ENCODE measurements at places on chromosomes 2 and 18. TPM values are rescaled to one million over a fixed set of nuclear protein-coding genes. Genes with fewer than 3 reads are reported as not detected.

The KIF5C gene
- 0.25 TPM for total RNA-seq

The SERPINB11 gene
- total RNA-seq, result not detected

The CARF gene
- total RNA-seq, result 7.2 TPM

The FAM228A gene
- not detected for total RNA-seq

The TWIST2 gene
- total RNA-seq, result 94.5 TPM

The HOXD8 gene
- 0.62 TPM for total RNA-seq

The SKA1 gene
- 0.62 TPM for total RNA-seq

The CELF4 gene
- total RNA-seq, result not detected

The CHRND gene
- total RNA-seq, result not detected

The UCN gene
- total RNA-seq, result 1.2 TPM

The TYMS gene
- total RNA-seq, result 17.6 TPM

The MPP4 gene
- total RNA-seq, result 0.62 TPM

The TPGS2 gene
- 94.0 TPM for total RNA-seq

The SERPINB7 gene
- total RNA-seq, result not detected

The MARCHF7 gene
- total RNA-seq, result 45.9 TPM

The TMEM178A gene
- 1.0 TPM for total RNA-seq

The DIPK1C gene
- not detected for total RNA-seq

The MC5R gene
- total RNA-seq, result not detected

The TEKT4 gene
- total RNA-seq, result not detected

The EMILIN2 gene
- 16.3 TPM for total RNA-seq

The SLC9A4 gene
- total RNA-seq, result not detected

The RBM43 gene
- total RNA-seq, result 12.3 TPM

The MDH1B gene
- total RNA-seq, result 0.64 TPM

The RDH14 gene
- total RNA-seq, result 38.1 TPM

The SCN1A gene
- not detected for total RNA-seq

The OSBPL6 gene
- total RNA-seq, result 4.1 TPM

The CCDC148 gene
- not detected for total RNA-seq

The NBAS gene
- 34.1 TPM for total RNA-seq

The ACVR1C gene
- total RNA-seq, result 0.06 TPM

The ZNF804A gene
- total RNA-seq, result not detected

The CDH2 gene
- total RNA-seq, result 12.4 TPM

The RAD51AP2 gene
- total RNA-seq, result not detected

The GPAT2 gene
- total RNA-seq, result 2.3 TPM

The LAMA3 gene
- 2.1 TPM for total RNA-seq

The ZAP70 gene
- not detected for total RNA-seq

Measured in cardiac ventricle fibroblast (primary cell).